ENCODE measurements at places on chromosomes 12 and 14. TPM values are rescaled to one million over a fixed set of nuclear protein-coding genes. Genes with fewer than 3 reads are reported as not detected.

DNA sequence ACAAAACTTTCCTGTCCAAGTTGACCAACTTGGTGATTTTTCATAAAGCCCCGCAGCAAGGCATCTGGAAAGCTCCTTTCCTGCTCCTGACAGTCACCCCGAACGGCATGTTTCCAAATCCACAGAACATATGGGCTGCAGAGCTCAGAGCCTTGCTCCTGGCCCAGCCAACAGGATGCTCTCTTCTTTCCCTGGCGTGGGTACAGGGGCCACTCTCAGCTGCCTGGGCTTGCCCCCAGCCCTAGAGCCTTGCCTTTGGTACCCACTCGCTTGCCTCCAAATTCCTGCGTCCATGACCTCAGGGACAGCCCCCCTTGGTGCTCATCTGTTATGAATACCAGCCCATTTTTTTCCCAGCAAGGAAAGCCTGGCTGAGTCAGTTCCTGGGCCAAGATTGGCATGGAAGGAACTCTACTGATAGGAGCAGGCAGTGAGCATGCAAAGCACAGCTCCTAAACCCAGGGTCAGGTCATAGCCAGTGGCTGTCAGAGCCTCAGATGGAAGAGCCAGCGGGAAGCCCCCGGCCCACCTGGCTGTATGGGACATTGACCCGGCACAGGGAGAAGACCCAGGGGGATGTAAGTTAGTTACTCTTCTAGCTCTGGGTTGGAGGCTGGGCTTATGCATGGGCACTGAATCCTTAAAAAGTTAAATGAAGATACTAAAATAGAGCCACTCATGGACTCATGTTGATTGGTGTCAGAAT, 105.3 kb upstream of the RTL1 start:
- DNase-seq = no peak

DNA sequence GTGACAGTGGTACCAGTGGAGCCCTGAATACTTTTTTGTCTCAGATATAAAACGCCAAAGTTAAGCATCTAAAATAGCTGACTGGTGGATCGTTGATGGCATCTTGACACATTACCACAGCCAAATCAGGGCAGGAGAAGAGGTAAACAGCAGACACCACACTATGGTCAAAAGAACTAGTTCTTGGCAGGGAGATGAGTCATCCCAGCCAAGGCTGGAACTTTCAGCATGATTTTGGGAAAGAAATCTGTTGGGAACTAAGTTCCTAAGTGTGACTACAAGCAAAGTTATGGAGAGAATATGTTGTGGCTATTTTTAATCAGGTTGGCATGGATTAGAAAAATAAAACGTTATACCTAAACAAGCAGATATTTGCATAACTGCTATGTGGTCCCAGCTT, 36.9 kb downstream of the LGR5 start:
- no peak for DNase-seq

DNA sequence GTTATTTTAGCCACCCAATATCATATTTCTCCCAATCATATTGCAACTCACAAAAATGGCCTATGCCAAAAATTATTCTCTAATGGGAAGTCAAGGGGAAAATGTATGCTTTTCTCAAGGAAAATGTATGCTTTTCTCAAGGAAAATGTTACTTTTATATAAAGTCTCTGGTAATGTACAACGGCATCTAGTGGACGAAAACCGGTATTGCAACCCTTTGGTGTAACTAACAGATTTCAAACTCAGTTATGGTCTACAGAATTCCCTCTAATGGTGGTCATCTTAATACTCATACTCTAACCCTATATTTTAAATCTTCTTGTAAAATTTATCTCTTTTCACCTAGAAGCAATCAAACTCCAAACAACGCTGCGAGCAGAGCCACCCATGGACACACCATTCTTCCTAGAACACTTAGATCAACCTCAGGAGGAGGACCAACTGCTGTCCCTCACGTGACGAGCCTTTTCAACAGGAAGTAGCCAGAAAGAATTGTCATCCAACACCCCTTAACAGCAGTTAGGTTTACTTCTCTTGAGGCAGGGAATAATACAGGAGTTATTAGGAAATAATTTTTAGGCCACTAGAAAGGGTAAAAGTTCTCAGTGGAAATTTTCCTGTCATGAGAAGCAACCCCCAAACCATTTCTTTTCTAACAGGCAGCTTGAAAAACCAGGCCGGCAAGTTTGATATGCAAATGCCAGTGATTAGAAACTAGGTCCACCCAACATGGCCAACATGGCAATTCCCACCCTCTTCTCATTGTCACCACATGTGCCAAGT, 20.1 kb downstream of the APOBEC1 start:
- DNase-seq = no peak

GRCh38 chr12:113127791-113128199, 7.8 kb downstream of the RASAL1 start:
- DNase-seq = no peak

Gene ZDHHC22
- 0.41 TPM for polyA plus RNA-seq

DNA sequence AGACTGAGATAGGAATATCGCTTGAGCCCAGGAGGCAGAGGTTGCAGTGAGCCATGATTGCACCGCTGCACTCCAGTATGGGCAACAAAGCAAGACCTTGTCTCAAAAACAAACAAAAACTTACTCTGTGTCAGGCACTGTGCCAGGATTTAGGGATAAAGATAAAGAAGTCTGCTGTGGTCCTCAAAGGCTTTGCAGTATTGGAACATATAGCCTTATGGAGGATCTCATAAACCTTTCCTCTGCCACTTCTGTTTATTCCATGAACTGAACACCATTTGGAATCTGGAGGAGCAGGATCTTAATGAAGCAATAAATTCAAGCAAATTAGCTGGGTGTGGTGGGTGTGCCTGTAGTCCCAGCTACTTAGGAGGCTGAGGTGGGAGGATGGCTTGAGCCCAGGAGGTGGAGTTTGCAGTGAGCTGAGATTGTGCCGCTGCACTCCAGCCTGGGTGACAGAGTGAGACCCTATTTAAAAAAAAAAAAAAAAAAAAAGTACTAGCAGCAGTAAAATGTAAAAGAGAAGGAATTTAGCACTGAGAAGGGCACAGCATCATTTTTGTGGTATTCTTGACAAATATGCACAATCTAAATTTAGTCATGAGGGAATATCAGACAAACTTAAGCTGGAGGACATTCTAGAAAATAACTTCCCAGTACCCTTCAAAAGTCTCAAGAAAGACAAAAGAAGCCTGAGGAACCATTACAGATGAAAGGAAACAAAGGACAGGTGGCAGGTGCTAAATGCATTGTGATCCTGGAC, 27.1 kb downstream of the BMAL2 start:
- DNase-seq = no peak

DNA sequence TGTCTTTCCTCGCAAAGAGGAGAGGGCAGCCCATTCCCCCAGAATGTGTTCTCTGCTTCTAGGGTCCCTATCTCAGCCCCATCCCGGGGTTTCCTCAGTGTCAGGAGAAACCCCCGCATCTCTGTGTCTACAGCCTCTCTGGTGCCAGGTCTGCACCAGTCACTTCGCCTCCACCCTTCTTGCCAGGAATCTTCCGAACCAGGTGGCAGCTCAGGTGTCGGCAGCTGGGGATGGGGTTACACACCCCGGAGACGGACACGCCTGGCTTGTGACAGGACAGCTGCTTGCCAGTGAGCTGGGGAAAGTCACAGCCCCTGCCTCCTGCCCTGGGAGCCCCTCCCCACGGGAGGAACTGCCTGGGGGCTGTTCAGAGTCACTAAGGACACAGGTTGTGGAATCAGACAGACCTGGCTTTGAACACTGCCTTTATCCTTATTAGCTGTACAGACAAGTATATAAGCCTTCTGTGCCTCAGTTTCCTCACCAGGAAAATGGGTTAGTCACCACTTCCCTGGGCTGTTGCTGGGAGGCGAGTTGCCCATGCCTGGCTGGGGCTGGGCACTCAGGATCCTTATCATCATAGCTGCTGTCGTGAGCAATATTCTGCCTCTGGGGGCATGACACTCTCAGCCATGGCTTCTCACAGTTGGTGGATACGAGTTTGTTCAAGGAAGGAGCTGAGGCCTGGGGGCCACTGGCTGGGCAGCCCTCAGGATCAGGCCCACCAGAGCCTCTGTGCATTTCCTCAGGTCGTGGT, 10.8 kb downstream of the HIP1R start:
- no peak for DNase-seq

GRCh38 chr12:122282061-122282460, 15.8 kb upstream of the VPS33A start:
- no peak for DNase-seq

DNA sequence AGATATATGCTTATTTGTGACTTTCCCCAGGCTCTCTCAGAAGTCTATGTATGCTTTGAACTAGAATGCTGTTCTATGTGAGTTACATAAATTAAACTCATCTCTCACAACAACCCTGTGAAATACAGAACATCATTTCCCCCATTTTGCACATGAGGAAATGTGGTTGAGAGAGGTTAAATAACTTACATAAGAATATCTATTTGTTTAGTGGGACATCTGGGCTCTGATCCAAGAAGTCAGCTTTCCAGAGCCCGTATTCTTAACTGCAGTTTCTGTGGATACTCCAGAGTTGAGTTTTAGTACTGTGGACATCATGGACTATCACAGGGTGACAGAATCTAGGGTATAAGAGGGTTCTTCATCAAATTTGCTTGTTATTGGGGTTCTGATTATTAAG, 242.5 kb upstream of the ARHGAP5 start:
- no peak for DNase-seq

DNA sequence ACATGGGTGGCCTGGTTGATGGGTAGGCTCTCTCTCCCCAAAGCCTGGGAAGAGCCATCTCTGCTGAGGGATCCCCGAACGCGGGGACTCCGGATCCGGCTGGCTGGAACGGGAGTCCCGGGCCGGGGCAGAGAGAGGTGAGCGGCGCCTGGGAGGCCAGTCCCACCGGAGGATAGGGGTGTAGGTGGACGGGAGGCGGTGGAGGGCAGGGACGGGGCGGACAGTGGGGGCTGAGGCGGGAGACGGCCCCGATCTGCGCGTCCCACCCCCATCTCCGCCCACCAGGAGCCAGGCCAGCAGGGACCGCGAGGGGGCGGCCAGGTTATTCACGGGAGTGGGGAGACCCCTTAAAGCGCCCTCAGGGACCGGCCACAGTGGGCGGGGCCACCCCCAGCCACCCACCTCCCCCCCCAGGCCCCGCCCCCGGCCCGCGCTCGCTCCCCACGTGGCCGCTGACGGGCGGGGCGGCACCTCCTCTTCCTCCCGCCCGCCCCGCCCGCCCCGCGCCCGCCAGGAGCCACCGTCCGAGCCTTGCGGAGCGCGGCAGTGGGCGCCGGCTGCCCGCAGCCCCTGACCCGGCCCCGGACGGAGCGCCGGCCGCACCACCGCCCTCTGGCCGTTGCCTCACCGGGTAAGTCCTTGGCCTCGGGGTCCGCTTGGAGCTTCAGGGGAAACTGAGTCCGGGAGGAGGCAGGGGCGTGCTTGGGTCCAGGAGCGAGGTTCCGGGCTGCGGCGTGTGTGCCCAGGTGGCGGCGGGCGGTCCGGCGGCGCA, at the start of gene INF2:
Gene INF2 (plus strand): TSS at position 510 of the 772 bp plus-strand sequence. CDS start 11,748 bp downstream, outside the sequence.
- DNase-seq = no peak

DNA sequence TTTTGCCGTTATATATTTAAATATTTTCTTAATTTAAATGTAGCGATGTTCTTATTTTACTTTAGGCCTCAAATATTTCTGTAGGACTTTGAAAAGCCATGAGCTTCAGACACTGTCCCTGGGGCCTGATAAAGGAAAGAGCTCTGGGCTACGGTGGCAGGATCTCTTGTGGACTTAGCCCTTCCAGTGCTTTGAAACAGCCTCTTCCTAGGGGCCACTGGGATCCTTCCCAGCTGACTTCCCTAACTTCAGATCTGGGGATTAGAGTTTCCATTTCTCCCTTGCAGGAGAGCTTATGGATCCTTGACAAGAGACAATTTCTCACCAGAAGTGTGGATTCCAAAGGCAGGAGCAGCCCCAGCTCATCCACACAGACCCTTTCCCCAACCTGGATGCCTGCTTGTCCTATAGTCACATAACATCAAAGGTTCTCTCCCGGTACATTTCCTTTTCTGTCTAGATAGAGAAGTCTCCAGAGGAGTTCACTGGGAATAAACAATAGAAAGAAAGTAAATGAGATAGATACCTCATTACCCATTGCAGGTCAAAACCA, 221.4 kb downstream of the TTC6 start:
- DNase-seq = no peak

GRCh38 chr12:100273782-100274181, 6.8 kb downstream of the SCYL2 start:
- DNase-seq = no peak

DNA sequence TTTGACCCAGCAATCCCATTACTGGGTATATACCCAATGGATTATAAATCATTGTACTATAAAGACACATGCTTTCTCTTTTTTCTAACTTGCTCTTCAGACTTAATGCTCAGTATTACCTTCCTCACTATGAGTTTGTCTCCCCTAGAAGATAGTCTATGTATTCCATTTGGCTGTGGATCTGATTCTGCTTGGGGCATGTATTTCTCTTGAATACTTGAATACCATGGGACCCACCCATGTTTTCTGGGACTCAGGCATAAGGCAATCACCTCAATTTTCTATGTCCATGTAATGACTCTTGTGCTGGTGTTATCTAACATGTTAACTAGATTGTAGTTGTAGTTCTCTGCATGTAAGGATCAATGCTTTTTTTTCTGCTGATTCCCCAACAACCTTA, 70.4 kb upstream of the PPM1H start:
- DNase-seq = no peak
